ENCODE measurements at places on chromosomes 11 and 22.

DNA sequence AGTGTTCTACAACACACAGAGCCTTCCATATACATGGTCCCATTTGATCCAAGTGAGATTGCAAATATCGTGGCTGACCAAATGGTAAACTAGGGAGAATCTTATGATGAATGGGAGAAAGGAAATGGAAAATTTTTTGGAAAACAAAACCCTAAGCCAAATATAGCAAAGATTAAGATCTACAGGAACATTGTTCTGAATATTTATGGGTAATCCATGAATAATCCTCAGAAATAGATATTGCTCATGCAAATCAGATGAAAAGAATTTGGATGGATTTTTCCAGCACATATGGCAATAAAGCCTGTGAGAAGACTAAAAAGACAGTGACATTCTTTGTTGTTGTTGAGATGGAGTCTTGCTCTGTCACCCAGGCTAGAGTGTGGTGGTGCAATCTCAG, 21.7 kb upstream of the PRDM10 start:
- no peak for DNase-seq

- DNase-seq, result no peak
Measured at GRCh38 chr11:72373163-72373562, 61.2 kb downstream of the CLPB start.

- DNase-seq, result no peak
Measured at GRCh38 chr11:16856022-16856471, 117.6 kb downstream of the C11orf58 start.

DNA sequence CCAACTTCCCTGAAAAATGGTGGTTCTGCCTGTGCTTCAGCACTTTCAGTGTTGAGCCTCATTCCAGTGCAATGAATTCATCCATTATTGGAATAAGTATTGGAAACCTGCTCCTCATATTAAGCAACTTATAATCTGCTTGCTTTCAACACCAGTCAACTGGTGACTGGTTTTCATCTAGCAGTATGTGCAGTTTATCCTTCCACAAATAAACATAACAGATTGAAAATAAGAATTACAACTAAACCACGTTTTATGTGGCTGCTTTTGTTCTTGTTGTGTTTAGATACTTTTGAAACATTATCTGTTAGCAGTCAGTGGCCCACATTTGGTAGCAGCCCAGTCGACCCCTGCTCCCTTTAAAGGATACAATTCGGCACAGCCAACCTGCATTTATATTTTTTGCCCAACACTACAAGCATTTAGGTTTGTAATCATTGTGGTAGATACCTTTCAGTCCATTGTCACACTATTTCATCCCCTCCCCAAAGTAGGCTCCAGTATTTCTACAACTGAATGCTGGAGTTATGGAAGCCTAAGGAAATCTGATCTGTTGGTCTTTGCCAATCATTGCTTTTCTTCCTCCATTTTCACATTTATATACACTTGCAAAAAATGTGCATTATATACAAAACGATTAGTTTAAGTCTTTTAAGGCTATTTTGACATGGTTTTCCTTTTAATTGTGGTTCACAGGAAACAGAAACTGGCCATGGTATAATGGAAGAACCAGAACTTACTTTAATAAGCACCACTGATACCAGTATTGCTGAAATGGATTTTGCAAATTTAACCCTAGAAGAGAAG, 13.1 kb downstream of the TAF1D start:
- no peak for DNase-seq

- DNase-seq, result no peak
Measured at GRCh38 chr11:124886476-124886875, 11.2 kb downstream of the ROBO4 start.

DNA sequence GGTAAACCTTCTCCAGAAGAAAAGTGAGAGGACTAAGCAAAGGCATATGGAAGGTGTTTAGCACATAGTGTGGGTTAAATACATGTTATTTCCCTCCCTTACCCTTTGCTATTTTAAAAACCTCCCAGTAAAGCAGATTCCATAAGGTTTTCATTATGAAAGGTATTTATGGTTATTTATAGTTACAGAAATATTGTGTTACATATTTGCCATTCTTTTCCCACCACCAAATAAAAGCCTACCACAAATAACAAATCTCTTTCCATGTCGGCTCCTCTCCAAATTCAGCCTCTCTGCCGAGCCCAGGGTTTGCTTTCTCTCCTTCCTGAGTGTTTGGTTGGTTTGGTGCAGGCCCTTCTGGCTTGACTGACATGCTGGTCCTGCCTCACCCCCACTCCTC, 64.4 kb downstream of the INSC start:
- no peak for DNase-seq

GRCh38 chr11:96664110-96664509, 274.3 kb downstream of the JRKL start:
- no peak for DNase-seq

- no peak for DNase-seq
Measured at GRCh38 chr22:31585161-31585859, 76.7 kb downstream of the PISD start.

DNA sequence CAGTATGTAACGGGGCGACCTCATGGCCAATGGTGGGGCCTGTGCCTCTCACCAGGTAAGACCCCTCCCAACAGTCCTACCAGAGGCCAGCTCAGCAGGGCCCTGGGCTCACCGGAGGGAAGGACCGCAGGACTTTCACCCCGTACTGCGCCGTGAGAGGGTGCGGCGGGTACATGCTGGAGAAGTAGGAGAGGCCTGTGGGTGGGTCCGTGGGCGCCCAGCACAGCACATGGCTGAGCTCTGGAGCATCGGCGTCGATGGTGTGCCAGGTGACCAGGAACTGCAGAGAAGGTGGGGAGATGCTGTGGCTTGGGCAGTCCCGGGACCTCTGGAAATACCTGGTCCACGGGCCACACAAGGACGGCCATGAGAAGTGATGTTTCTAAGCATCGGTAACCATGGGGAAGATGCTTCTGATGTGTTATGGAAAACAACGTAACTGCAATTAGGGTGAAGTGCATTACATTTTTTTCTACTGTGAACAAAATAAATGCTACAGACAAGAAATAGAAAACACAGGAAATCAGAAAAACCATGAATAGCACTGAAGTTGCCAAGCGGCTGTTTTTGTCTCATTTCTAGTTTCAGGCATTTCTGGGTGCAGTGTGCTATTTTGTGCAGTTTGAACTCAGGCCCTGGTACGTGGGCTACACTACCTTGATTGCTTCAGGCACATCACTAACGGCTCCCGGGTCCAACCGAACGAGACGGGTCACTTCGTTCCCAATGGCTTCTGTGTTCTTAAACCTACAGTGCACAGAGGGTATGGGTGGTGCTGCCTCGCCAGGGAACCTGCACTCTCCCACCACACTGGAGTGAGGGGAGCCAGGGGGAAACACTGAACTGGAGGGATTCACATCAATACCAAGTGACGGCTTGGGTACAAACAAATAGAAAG, 46.5 kb upstream of the SERPIND1 start:
- DNase-seq, result no peak

- DNase-seq, result no peak
Measured at GRCh38 chr11:23111527-23111926, 251.3 kb upstream of the CCDC179 start.

- DNase-seq, result no peak
Measured at GRCh38 chr11:119776031-119776636, 47.1 kb upstream of the NECTIN1 start.

DNA sequence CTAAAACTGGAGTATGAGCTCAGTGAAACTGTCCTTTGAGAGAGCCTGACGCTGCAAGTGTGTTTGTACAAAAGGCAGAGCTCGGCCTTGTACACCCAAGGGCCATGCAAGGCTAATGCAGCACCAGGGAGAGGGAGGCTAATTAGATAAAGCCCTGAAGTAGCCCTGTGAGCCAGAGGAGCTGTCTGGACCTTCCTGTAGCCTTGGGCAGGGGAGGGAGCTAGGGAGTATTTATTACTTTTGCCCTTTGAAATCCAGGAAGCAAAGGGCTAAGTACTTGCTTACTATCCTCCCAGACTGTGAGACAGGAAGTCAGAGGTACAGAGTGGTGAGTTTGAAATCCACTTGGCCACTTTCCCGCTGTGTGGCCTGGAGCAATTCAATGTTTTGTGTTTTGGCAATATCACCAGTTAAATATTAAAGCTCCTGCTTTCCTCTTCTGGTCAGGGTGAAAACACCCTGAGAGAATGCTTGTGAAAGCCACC, 10.2 kb upstream of the LDHA start:
- DNase-seq, result peak; percentile 36
